NCI-H1436 (cell line): ENCODE measurements at places on chromosomes 5 and 9.

- no peak for DNase-seq
Measured at GRCh38 chr9:89467278-89467625, 30.7 kb downstream of the SEMA4D start.

DNA sequence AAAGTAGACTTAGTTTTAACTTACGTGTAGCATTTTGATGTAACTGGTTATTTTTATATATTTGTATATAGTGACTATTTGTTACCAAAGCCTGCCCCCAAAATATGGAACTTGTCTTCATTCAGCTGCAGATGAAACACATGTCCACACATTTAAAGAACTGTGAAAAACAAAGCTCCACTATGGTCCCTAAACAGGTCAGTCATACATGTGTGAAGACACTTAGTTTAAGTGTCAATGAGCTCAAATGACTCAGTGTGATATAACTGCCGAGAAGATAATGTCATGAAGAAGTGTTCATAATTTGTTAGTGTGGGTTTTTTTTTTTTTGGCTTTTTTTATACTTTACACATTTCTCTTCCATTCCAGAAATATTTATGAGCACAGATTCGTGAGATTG is 28.2 kb downstream of the HAVCR1 start:
- DNase-seq, result no peak

DNA sequence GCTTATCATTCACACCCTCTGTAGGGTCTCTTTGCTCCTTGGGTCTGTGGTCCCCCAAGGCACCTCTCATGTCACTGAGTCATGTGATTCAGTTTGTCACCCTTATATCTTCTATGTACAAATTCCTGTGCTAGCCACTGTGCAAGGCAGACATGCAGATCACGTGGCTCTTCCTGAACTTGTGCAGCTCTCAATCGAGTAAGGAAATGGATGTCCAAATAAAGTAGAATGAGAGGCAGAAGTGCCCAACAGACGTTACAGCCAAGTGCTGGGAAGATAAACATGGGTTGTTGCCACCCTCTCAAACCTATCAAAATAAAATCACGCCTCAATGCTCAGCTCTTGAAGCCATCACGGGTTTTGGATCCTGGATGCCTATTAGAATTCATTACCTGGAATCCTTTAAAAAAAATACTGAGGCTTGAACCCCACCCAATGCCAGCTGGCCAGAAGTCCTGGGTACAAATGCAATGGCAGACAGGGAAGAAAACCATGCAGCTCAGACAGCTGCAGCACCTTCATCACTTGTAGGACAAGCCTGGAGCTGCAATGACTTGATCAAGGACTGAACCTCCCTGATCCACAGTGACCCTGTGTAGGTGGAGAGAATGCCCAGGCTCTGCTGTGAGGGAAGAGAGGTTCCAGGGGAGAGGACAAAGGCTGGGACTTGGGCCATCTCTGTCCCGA is 228.7 kb upstream of the DAP start:
- no peak for DNase-seq

GRCh38 chr5:177452688-177453638 is 6.3 kb downstream of the PRR7 start:
- DNase-seq, result no peak

DNA sequence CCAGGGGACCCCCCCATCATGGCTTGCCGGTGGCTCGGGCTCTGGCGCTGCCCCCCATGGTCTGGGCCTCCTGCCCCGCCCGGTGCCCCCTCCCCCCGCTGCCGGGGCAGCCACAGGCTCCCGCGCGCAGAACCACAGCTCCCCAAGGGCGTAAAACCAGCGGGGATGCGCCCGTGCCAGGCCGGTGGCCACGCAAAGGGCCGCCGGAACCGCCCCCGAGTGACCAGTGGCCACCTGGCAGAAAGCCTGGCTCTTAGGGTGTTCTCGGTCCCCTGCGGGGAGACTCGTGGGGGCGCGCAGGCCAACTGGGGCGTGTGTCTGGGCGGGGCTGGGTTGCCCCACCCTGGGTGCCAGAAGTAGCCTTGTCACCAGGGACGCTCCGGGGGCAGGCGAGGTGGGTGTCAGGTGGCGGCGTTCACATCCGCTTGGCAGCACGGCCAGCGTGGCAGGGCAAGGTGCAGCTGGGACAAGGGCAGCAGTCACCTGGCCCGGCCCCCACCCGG is 515 bp upstream of the AGPAT2 start:
- DNase-seq, result no peak

DNA sequence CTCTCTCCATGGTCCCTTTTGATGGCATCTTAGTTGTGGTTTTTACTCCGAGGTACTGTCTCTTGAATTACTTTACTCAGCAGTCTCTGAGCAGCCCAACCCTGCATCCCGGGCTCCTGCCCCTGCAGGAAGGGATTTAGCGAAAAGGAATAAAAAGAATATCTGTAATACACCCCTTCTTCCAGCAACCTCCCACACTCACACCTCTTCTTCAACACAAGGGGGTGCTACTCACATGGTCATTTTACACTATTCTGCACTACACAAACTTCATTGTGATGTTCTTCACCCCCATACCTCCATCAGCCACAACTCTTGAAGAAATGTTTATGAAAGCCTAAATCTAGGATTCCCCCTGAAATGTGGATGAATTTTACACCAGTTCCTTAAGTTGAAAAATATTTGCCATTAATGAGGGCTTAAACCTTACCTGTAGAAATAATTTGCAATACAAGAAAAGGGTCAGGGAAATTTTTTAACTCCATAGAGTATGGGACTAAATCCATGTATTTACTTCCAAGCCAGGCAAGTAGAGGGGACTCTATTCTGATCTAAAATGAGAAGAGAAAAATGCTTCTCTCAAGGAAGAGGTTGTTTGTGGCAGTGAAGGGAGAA is 26.0 kb downstream of the TPD52L3 start:
- peak; percentile 29 for DNase-seq

DNA sequence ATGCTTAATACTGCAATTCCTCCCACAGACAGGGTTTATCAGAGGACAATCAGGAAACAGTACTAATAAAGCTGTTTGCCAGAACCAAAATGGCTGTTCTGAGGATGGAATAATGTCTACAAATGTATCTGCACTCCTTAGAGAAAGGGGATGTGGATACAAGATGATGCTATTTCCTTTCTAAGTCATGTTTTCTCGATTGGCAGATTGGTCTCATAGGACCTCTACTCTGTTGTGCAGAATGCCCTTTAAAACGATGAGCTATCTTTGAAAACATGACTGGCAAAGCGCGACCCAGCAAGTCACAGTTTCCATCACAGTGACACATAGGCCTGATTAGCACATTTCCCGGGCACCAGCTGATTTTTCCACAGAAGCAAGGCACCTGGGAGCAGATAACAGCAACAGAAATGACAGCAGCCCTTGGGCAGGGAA is 54.0 kb downstream of the AOPEP start:
- DNase-seq, result no peak

DNA sequence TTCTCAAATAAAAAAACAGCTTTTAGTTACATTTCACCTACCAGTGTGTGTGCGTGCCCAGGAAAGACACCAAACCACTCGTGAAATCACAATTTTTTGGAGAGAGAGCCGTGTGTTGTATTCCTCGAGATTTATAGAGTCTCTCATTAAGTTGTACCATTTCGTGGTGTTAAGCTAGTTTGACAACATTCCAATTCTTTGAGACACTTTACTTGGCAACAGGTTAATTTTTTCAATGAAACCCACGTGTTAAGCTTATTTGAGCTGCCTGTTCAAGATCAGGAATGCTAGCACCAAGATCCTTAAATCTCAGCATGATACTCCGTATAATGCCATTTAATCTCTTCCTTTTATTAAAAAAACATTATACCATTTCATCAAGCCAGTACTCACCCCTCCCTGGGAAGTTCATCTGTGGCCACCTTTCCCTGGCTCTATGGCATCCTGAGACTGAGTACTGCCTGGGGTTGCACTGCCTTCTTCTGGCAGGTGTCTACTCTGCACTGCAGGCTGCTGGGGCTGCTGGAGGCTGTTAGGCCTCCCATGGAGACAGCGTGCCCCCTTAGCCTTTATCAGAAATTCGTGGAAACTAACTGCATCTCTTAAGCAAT is 143.7 kb downstream of the ARHGAP26 start:
- no peak for DNase-seq

DNA sequence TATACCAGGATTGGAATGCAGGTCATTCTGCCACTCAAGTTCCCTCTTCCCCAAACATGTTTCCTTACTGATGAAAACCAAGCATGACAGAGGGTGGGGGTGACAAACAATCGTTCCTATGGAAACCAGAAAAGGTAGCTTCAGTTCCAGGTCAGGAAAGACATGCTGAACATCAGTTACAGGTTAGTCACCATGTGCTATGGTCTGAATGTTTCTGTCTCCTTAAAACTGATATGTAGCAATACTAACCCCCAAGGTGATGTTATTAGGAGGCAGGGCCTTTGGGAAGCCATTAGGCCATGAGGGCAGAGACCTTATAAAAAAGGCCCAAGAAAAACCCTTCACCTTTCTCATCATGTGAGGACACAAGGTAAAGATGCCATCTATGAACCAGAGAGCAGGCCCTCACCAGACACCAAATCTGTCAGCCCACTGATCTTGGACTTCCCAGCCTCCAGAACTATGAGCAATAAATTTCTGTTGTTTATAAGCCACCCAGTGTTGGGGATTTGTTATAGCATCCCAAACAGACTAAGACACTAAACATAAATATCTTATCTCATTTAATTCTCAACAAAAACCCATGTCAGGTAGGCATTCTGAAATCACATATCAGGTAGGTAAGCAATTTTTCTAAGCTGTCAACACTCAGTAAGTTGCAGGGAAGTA is 15.7 kb upstream of the SH3RF2 start:
- DNase-seq, result no peak

DNA sequence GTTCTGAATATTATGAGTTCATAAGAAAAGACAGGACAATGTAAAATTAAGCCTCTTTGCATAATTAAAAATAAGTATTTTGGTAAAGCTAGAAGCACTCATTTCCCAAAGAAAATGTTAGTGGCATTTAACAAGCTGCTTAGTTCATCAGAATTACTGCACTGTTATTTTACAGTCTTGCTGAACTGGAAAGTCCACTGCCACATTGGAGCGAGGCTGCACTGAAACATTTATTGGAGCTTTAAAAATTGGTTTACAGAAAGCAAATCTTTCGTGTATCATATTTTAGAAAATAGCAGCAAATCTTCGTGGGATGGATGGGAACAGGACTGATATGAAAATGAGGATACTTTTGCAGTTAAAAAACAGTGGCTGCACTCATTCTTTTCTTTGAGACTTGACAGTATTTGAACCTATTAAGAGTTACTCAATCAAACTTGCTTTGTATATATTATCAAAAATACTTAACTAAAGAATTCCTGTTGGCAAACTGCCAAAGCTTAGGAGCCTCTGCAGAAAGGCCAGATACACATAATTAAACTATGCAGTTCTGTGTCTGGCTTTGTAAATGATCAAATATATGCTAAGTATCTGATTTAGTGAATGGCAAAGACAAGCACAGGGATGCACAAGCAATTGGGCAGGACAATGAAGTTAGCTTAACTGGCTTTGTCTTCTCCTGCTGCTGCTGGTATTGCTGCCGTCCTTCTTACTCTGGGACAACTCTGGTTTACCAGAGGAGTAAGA is 16.5 kb upstream of the FBXL7 start:
- DNase-seq, result no peak

- DNase-seq, result no peak
Measured at GRCh38 chr5:21807953-21808352, 1045.2 kb downstream of the CDH12 start.

DNA sequence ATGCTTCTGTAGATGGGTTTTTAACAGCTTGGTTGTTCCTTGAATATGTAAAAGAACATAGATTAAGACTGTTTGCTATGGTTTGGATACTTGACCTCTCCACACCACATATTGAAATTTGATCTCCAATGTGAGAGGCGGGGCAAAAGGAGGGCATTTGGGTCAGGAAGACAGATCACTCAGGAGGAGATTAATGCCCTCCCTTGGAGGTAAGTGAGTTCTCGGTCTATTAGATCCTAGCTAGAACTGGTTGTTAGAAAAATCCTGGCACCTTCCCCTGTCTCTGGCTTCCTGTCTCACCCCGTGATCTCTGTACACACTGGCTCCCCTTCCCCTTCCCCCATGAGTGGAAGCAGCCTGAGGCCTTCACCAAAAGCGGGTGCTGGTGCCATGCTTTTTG is 281.1 kb upstream of the ANKRD55 start:
- DNase-seq, result no peak

DNA sequence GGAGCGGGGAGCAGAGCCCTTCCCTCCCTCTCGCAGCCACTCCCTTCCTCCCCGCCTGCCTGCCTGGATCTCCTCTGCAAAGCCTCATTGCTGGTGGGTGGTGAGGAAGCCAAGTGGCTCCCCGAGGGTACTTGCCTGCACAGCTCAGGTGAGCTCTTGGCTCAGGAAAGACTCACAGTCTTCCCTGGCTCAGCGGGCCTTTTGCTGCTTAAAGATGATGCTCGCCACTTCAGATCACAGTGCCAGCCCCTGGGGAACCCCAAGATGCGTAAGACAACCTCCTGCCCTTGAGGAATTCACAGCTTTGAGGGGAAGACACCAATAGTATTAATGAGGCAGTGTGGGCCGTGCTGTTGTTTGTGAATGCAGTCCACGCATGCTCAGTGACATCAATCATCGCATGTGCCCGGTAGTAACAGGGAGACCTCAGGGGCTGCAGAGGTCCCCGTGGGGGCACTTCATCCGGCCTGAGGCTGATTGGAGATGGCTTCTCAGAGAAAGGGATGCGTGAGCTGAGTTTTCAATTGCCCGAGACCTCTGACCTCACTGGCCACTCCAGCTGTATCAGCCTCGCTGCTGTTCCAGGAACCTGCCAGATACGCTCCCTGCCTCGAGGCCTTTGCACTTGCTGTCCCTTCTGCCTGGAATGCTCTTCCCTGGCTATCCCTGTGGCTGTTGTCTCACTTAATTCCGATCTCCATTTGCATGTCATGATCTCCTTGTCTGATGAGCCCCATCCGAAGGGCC is 36.8 kb downstream of the ERGIC1 start:
- no peak for DNase-seq

GRCh38 chr5:142181096-142181495 is 72.5 kb downstream of the NDFIP1 start:
- DNase-seq, result peak; percentile 49

- DNase-seq, result no peak
Measured at GRCh38 chr9:129012343-129012742, 15.8 kb downstream of the SH3GLB2 start.

- DNase-seq, result no peak
Measured at GRCh38 chr5:175448276-175448675, 4.3 kb upstream of the DRD1 start.

- no peak for DNase-seq
Measured at GRCh38 chr9:121837113-121837961, 185.9 kb downstream of the DAB2IP start.

- no peak for DNase-seq
Measured at GRCh38 chr5:54859316-54859715, 126.1 kb downstream of the ESM1 start.

- DNase-seq, result peak; percentile 83
Measured at GRCh38 chr5:373710-374602, 52.4 kb downstream of the AHRR start.

DNA sequence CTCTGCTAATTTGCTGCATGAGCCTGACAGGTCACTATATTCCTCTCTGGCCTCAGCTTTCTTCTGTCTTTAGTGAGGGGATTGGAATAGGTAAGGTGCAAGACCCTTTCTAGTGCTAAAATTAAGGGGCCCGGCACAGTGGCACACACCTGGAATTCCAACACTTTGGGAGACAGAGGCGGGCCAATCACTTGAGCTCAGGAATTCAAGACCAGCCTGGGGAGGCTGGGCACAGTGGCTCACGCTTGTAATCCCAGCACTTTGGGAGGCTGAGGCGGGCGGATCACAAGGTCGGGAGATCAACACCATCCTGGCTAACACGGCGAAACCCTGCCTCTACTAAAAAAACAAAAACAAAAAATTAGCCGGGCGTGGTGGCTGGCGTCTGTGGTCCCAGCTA is 37.2 kb downstream of the EGR1 start:
- no peak for DNase-seq

- DNase-seq, result no peak
Measured at GRCh38 chr9:84174486-84174885, 166.1 kb downstream of the SLC28A3 start.
